ENCODE measurements at places on chromosomes 3 and 15. TPM values are rescaled to one million over a fixed set of nuclear protein-coding genes. Genes with fewer than 3 reads are reported as not detected.

Gene SLC30A4
- 1.9 TPM for total RNA-seq

Gene TRAK1
- 122 TPM for total RNA-seq

Gene ASB14
- 0.76 TPM for total RNA-seq

Gene TMC3
- not detected for total RNA-seq

Gene CORO2B
- total RNA-seq = 3.0 TPM

Gene CSPG5
- total RNA-seq = 0.39 TPM

Gene CCR3
- total RNA-seq = 0.49 TPM

Gene FBXW12
- not detected for total RNA-seq

Gene ACAN
- 0.06 TPM for total RNA-seq

Gene SLC2A2
- not detected for total RNA-seq

Gene IL17RE
- total RNA-seq = 0.43 TPM

Gene TMEM40
- 1.5 TPM for total RNA-seq

Gene NRG4
- 2.5 TPM for total RNA-seq

Gene SLC6A1
- 0.30 TPM for total RNA-seq
